T-helper 1 cell (primary cell): ENCODE measurements at places on chromosomes 11 and 22.

DNA sequence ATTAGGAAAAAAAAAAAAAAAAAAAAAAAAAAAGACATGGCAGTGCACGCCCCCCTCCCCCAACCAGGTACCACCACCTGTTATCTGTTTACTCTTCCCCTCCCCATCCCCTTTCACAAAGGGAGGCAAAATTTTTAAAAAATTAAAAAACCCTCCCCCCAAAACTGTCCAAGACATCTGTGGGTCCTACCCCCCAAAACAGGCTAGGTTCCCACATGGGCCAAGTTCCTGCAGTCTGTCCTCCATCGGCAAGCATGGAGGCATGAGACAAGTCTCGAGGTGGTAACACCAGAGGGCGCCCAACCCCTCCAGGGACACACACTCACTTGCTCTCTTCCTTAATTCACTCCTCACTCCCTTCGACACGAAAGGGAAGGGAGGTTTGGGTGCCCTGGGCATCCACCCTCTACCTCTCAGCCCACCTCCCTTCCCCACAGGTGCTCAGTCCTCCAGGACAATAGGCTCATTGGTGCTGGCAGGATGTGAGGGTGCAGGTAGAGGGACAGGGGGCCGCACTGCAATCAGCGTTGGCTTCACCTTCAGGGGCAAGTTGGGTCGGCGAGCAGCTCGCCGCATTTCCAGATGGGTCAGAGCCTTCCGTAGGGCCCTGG lies 2.2 kb upstream of the TUT1 start:
- DNase-seq: peak; percentile 51

- DNase-seq: no peak
Observed at GRCh38 chr22:46061501-46062231, 84.7 kb upstream of the WNT7B start.

GRCh38 chr22:41619979-41620588 lies 759 bp downstream of the DESI1 start:
- DNase-seq: peak; percentile 33

- DNase-seq: no peak
Observed at GRCh38 chr11:20000351-20001134, 159.7 kb downstream of the DBX1 start.

- DNase-seq: no peak
Observed at GRCh38 chr11:12950670-12951069, 58.4 kb upstream of the RASSF10 start.

GRCh38 chr11:35005141-35005780 lies 88.8 kb downstream of the PDHX start:
- DNase-seq: no peak

GRCh38 chr11:119461229-119461963 lies 38.4 kb upstream of the THY1 start:
- no peak for DNase-seq

GRCh38 chr11:91158891-91159537 lies 936.2 kb upstream of the CHORDC1 start:
- no peak for DNase-seq

GRCh38 chr11:94751786-94752185 lies 16.4 kb upstream of the AMOTL1 start:
- DNase-seq: no peak
